ENCODE measurements at places on chromosomes 16 and 17.

GRCh38 chr17:5899496-5900195 lies 170.5 kb upstream of the WSCD1 start:
- no peak for DNase-seq

DNA sequence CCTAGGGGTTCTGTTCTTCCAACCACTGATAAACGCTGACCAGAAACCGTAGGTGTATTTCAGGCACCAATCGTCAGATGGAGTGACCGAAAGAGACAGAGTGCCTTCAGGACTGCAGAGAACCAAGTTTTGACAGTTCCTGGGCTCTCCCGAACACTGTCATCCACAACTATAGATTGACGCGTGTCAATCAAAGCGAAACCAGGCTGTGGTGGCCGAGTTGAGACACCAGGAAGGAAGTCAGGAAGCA lies 11.9 kb upstream of the AURKB start:
- DNase-seq: no peak

- no peak for DNase-seq
Measured at GRCh38 chr17:69501591-69502468, 87.3 kb downstream of the MAP2K6 start.

- no peak for DNase-seq
Measured at GRCh38 chr17:70407506-70407905, 238.2 kb downstream of the KCNJ2 start.

- no peak for DNase-seq
Measured at GRCh38 chr16:58530179-58530578, 14.9 kb downstream of the SETD6 start.

- no peak for DNase-seq
Measured at GRCh38 chr16:17853958-17854357, 383.2 kb upstream of the XYLT1 start.

DNA sequence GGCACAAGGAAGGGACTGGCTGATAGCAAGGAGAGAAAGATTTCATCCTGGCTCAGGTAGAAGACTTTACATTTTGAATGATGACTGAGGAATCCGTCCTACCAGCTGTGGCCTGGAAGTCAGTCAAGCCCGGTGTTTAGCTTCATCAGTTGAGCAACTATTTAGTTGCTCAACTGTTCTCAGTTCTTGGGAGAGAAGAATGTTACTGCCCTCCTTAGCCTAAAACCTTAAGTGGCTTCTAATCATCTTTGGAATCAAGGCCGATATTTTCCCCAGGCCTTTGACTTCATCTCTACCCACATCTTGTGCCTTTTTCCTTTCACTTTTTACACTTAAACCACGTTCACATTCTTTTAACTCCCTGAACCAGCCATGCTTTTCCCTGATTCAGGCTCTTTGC lies 17.3 kb upstream of the RBL2 start:
- DNase-seq: no peak

- DNase-seq: no peak
Measured at GRCh38 chr17:50952889-50953288, 86.7 kb upstream of the TOB1 start.

GRCh38 chr17:8909586-8910270 lies 42.3 kb upstream of the PIK3R6 start:
- no peak for DNase-seq

DNA sequence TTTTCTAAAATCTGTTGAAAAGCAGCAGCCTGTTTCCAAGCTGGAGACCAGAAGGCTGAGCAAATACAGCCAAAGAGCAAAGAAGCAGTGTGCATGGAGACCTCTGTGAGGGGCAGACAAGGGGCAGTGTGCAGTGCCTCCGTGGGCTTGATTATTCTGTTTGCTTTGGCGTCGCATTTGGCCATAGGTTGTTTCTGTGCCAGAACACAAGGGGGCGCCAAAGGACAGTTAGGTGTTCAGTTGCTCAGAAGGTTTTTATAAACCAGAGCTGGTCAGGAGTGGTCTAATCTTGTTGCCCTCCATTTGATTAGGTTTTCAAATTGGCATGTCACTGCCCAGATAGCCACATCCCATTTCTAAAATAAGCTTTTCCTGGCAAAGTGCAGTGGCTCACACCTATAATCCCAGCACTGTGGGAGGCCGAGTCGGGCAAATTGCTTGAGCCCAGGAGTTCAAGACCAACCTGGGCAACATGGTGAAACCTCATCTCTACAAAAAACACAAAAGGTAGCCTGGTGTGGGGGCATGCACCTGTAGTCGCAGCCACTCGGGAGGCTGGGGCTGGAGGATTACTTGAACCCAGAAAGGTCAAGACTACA lies 10.6 kb downstream of the MYH3 start:
- peak; percentile 33 for DNase-seq

GRCh38 chr16:28872952-28873351 lies 5.3 kb upstream of the ATP2A1 start:
- DNase-seq: no peak

GRCh38 chr17:43570518-43570928 lies 24.4 kb upstream of the ETV4 start:
- DNase-seq: no peak
